Renal cortex interstitium (tissue), 15 donors: ENCODE measurements at places on chromosomes 13 and 19.

DNA sequence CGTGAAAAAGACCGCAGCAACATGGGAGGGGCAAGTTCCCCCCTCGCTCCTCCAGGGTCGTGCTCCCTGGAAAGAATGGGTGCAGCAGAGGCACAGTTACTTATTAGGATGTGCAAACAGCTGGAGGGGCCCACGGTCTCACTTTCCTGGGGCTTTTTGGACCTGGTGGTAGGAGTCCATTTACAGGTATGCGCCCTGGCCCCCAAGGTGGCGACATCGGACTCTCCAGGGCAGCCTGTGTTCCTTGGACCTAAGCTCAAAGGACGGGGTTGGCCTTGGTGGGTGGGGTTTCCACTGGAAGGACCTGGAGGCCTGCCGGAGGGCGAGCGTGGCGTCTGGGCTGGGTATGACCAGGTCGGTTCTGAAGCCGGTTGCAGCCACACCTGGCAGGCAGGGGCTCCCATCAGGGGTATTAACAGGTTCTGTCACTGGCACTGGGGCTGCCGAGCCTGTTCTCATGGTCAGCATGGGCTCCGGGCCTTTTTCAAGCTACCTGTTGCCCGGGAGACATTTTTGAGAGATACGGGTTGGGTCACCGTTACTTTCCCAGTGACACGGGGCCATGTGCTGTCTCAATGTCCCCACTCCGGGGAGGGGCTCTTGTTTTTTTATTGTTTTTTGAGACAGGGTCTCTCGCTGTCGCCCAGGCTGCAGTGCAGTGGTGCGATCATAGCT is 5.9 kb downstream of the ZFR2 start:
- DNase-seq, result no peak

DNA sequence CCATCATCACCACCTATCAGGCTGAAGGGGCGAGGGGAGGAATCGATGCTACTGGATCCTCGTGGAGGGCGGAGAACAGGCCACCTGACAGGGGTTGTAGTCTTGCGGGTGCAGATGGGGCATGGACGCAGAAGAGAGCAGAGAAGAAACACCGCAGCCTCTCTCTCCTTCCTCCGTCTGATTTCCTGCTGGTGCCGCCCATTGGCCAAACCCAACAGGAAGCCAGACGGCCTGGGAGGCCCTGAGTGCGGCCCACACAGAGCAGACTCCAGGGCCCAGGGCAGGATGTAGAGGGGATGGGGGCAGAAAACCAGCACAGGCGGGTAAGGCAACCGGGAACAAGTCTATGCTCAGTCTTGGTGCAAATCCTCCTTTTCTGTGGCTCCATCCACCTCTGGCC is 15.4 kb downstream of the CEBPA start:
- no peak for DNase-seq

- DNase-seq, result no peak
Observed at GRCh38 chr19:8504919-8505318, 2.5 kb upstream of the PRAM1 start.

GRCh38 chr19:34184880-34185491 is 12.7 kb downstream of the LSM14A start:
- no peak for DNase-seq

DNA sequence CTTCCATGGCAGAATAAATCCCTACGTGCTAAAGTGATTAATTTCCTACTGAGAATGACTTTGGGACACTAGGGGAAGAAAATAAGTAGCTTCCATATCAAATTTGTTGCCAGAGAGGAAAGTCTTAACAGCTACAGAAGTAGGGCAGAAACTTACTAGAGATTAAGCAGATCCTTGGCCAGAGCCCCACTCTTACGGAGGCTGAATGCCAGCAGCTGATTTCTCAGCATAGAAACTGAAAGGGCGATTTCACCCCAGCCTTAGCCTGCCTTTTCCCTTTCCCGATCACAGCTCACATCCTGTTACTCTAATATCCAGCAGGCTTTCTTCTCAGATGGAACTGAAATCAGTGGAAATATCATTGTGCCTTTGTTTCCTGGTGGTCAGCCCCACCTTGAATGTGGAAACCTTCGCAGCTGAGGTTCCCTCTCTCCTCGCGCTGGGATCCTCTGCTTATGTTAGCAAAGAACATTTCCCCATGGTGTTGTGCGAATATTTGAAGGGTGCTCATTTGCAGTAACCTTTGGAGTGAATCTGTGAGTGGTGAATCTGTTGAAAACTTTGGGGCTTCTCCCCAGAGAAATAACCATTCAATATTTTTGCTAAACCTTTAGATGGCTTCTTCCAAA is 8.4 kb downstream of the FAM124A start:
- no peak for DNase-seq

- no peak for DNase-seq
Observed at GRCh38 chr13:67318860-67319259, 88.7 kb upstream of the PCDH9 start.
